Activated CD4-positive, alpha-beta T cell treated with anti-CD3 and anti-CD28 coated beads, Interleukin-2, amount 10 ng/mL, durations not matched to agents 24 days and 14 days (primary cell): ENCODE measurements at places on chromosomes 3 and 15. TPM values are rescaled to one million over a fixed set of nuclear protein-coding genes. Genes with fewer than 3 reads are reported as not detected.
A peak's percentile ranks its signal among the peaks of the same experiment; 100 is the strongest.

OXTR gene
- 0.70 and 0.78 TPM in 2 replicates for total RNA-seq

DPPA2 gene
- not detected in 2 replicates for total RNA-seq

SLC51A gene
- total RNA-seq: not detected in 2 replicates

PYGO1 gene
- total RNA-seq: not detected in 2 replicates

SCAANT1 gene
- total RNA-seq: not detected in 2 replicates

GOLGA6B gene
- total RNA-seq: not detected in 2 replicates

SLC24A5 gene
- not detected in 2 replicates for total RNA-seq

CCR2 gene
- total RNA-seq: 6.1 and 6.8 TPM in 2 replicates

BDH1 gene
- total RNA-seq: 124 and 133 TPM in 2 replicates

DCLK3 gene
- total RNA-seq: not detected in 2 replicates

DNA sequence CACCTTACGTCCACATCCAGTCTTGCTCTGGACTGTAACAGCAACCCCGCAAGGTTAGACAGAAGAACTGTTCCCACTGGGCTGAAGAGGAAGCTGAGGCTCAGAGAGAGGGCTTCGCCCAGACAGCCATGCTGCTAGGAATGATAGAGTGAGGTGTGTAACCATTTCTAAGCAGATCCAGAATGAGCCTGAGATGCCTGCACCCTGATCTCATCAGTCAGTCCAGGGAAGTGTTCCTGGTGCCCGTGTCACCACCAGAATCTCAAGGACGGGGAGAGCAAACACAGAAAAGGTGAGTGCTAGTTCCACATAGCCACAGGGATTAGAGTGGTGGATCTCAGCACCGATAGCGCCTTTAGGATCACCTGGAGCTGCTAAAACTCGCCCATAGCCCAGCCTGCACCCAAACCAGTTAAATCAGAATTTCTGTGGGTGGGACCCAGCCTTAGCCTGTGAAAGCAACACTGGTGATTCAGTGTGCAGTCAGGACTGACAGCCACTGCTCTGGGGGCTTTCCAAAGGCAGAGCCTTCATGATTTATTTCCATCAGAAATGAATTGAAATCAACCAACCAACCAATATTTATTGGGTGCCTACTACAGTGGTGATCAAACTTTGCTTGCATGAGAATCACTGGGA lies 12.3 kb downstream of the ISLR start:
- H3K4me3 ChIP-seq: no peak overlapping the region
- no peaks in the 10 kb centered on the region for H3K4me1 ChIP-seq
- no peaks in the 10 kb centered on the region for H3K27me3 ChIP-seq
- H3K36me3 ChIP-seq: no peaks in the 10 kb centered on the region
- H3K27ac ChIP-seq: no peak overlapping the region

GRCh38 chr3:60000311-60001105 lies 950.7 kb upstream of the CFAP20DC start:
- DNase-seq: no peak
- H3K27me3 ChIP-seq: no peaks in the 10 kb centered on the region
- H3K4me1 ChIP-seq: peaks cover 34% of the 10 kb centered on the region
- no peak overlapping the region for H3K27ac ChIP-seq

GRCh38 chr3:61438253-61439121 lies 122.9 kb upstream of the PTPRG start:
- H3K4me3 ChIP-seq: no peak overlapping the region
- no peak for DNase-seq
- H3K27ac ChIP-seq: no peak overlapping the region
- no peaks in the 10 kb centered on the region for H3K4me1 ChIP-seq
- no peaks in the 10 kb centered on the region for H3K27me3 ChIP-seq

DNA sequence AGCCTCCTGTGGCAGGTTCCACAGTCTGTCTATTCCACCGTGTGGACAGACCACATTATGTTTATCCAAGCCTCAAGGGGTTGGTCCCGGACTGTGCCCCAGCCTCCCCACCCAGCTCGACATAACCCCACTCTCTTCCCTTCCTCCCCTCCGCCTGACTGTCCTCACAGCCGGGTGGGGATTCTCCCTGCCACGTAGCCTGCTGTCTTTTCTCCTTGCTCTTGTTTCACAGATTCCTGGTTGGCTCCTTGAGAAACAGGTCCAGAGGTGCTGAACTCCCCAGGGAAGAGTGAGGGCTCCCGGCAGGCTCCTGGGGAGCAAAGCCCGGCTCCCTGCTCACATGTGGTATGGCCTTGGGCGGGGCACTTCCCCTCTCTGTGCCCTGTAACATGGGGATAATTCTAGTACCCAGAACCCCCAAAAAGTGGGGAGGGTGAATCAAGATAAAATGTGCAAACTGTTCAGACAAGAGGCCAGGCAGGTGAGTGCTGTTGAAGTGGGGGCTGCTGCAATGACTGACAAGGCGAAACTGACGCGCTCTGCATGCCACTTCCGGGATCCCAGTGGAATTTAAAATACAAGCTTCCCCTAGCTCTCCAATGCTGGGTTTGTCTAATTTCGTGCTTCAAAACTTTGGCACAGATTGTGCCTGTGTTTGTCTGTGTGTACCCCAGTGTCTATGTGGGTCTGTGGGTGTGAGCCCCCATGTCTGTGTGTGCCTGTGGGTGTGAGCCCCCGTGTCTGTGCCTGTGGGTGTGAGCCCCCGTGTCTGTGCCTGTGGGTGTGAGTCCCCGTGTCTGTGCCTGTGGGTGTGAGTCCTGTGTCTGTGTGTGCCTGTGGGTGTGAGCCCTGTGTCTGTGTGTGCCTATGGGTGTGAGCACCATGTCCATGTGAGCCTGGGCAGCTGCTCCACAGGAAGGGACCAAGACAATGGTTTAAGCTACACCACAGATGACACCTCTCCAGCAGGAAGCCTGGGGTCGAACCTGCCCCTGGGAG lies 160.6 kb upstream of the IQSEC1 start:
- peaks cover 23% of the 10 kb centered on the region for H3K4me1 ChIP-seq
- H3K4me3 ChIP-seq: peak overlapping the region; percentile 41
- H3K27ac ChIP-seq: peak overlapping the region; percentile 58
- H3K27me3 ChIP-seq: peaks cover 16% of the 10 kb centered on the region
- H3K36me3 ChIP-seq: no peaks in the 10 kb centered on the region

DNA sequence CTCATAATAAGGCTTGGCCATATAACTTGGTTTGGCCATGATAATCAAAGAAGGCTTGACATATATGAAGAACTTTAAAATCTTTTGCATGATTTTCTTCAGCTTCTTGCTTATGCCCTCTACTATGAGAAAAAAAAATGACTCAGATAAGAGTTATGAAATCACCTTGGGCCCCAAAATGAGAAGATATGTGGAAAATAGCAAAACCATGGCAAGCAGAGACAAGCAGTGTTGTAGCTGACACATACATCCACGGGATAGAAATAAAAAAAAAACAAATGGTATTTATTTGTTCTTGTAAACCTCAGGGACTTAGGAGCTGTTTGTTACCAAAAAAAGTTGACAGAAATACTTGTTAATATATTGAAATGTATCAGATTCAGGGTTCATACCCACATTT lies 614.8 kb upstream of the BCHE start:
- no peaks in the 10 kb centered on the region for H3K36me3 ChIP-seq
- H3K27ac ChIP-seq: no peak overlapping the region
- no peaks in the 10 kb centered on the region for H3K27me3 ChIP-seq
- H3K4me1 ChIP-seq: no peaks in the 10 kb centered on the region
- DNase-seq: no peak

DNA sequence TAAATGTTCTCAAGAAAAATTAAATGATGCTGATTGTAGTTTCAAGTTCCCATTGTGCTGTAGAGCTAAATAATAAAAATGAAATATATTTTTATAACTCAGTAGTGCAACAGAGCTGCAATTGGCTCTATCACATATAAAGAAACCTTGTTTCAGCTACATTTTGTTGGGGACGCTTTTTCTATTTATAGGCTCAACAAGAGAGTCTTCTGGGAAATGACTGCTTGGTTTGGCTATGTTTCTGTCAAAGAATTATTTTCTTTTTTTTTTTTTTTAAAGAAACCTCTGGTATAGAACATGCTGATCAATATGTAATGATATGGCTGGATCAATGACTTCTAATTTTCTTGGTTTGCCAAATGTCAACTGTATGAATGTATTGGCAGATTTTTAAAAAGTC lies 76.5 kb downstream of the OTOL1 start:
- no peaks in the 10 kb centered on the region for H3K36me3 ChIP-seq
- no peak overlapping the region for H3K27ac ChIP-seq
- no peak overlapping the region for H3K4me3 ChIP-seq

DNA sequence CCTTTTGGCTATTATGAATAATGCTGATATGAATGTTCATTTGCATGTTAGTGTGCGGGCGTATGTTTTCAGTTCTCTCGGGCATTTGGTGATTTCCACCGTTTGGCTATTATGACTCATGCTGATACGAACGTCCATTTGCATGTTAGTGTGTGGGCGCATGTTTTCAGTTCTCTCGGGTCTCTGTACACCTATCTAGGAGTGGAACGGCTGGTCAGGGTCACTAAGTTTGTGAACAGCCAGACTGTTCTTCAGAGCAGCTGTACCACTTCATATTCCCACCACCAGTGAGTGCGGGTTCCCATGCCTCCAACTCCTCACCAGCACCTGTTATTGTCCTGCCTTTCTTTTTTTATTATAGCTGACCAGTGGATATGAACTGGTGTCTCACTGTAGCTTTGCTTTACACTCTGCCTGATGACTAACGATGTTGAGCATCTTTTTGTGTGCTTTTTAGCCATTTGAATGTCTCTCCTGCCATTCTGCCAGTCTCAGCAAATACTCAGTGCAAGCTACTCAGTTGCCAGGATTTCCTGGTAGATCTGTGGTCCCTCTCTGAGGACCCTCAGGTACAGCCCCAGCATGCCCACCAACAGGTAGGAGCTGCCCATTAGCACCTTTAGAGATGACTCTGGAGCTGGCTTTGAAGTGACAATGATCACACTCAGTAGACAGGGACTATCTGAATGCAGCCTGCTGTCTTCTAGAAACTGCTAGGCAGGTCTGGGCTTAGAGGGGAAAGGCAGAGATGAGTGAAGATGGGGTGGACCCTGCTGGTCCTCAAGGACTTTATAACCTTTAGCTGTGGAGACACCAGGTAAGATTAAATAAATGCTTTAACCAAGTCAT lies 141.1 kb downstream of the XXYLT1 start:
- H3K4me3 ChIP-seq: peak overlapping the region; percentile 61
- H3K27ac ChIP-seq: peak overlapping the region; percentile 89
- peaks cover 22% of the 10 kb centered on the region for H3K4me1 ChIP-seq
- peaks cover 2% of the 10 kb centered on the region for H3K36me3 ChIP-seq

- no peak for DNase-seq
- H3K27ac ChIP-seq: no peak overlapping the region
- no peaks in the 10 kb centered on the region for H3K36me3 ChIP-seq
- no peak overlapping the region for H3K4me3 ChIP-seq
Observed at GRCh38 chr3:64651303-64651702, 36.5 kb downstream of the ADAMTS9 start.

DNA sequence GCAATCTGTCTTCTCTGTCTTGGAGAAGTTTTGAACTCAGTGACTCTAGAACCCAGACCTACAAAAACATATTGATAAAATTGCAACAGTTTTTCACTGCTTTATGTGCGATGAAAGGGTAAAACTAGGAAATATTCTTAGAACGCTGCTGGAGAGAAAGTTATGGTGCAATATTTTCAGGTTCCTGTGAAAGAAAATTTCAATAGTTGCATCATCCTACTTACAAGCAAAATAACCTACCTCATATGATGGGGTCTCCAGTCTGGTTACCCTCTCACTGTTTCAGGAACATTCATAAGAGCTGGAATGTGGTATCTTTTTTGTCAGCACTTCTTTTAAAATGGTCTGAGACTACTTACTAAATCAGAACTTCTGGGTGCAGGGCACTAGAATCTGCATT lies 27.1 kb downstream of the GATM start:
- H3K4me3 ChIP-seq: no peak overlapping the region
- H3K27me3 ChIP-seq: peaks cover 38% of the 10 kb centered on the region
- H3K36me3 ChIP-seq: no peaks in the 10 kb centered on the region

- no peak for DNase-seq
- H3K4me3 ChIP-seq: no peak overlapping the region
- peaks cover 4% of the 10 kb centered on the region for H3K27me3 ChIP-seq
- H3K36me3 ChIP-seq: no peaks in the 10 kb centered on the region
Observed at GRCh38 chr15:45443645-45444044, 65.3 kb upstream of the GATM start.

GRCh38 chr3:32593903-32594525 lies 23.4 kb upstream of the DYNC1LI1 start:
- no peaks in the 10 kb centered on the region for H3K36me3 ChIP-seq
- H3K4me3 ChIP-seq: no peak overlapping the region
- peaks cover 29% of the 10 kb centered on the region for H3K27me3 ChIP-seq
- no peaks in the 10 kb centered on the region for H3K4me1 ChIP-seq

- no peak for DNase-seq
- H3K4me3 ChIP-seq: no peak overlapping the region
- H3K36me3 ChIP-seq: peaks cover 60% of the 10 kb centered on the region
- H3K27ac ChIP-seq: no peak overlapping the region
- H3K27me3 ChIP-seq: no peaks in the 10 kb centered on the region
Observed at GRCh38 chr3:44782891-44783290, 21.3 kb downstream of the KIF15 start.

GRCh38 chr15:65833501-65834205 lies 35.6 kb upstream of the RAB11A start:
- no peaks in the 10 kb centered on the region for H3K36me3 ChIP-seq
- peak; percentile 64 for DNase-seq
- no peaks in the 10 kb centered on the region for H3K27me3 ChIP-seq
- peak overlapping the region; percentile 84 for H3K4me3 ChIP-seq
- H3K27ac ChIP-seq: peak overlapping the region; percentile 99

- H3K36me3 ChIP-seq: peaks cover 7% of the 10 kb centered on the region
- peaks cover 3% of the 10 kb centered on the region for H3K4me1 ChIP-seq
- no peaks in the 10 kb centered on the region for H3K27me3 ChIP-seq
- no peak overlapping the region for H3K27ac ChIP-seq
Observed at GRCh38 chr15:85752124-85752475, 42.6 kb downstream of the KLHL25 start.

GRCh38 chr15:57401546-57401945 lies 25.2 kb downstream of the CGNL1 start:
- no peak for DNase-seq
- no peak overlapping the region for H3K27ac ChIP-seq
- H3K4me3 ChIP-seq: no peak overlapping the region
- no peaks in the 10 kb centered on the region for H3K36me3 ChIP-seq
- no peaks in the 10 kb centered on the region for H3K4me1 ChIP-seq
- H3K27me3 ChIP-seq: peaks cover 8% of the 10 kb centered on the region

- H3K36me3 ChIP-seq: peaks cover 71% of the 10 kb centered on the region
- no peak overlapping the region for H3K4me3 ChIP-seq
- H3K27me3 ChIP-seq: no peaks in the 10 kb centered on the region
- H3K27ac ChIP-seq: no peak overlapping the region
- DNase-seq: no peak
Observed at GRCh38 chr3:127606981-127607595, 8.9 kb downstream of the MCM2 start.

GRCh38 chr15:78398076-78398825 lies 39.8 kb upstream of the IREB2 start:
- no peaks in the 10 kb centered on the region for H3K27me3 ChIP-seq
- DNase-seq: no peak
- H3K27ac ChIP-seq: no peak overlapping the region

DNA sequence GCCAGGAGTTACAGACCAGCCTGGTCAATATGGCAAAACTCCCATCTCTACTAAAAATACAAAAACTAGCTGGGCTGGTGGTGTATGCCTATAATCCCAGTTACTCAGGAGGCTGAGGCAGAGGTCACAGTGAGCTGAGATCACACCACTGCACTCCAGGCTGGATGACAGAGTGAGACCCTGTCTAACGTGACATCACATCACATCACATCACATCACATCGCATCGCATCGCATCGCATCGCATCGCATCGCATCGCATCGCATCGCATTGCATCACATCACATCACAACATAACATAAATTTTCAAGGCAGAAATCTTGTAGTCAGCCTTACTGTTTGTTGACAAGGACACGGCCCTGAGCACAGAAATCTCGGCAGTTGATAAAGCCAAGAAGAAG lies 44.4 kb downstream of the RBM6 start:
- no peaks in the 10 kb centered on the region for H3K4me1 ChIP-seq
- no peak overlapping the region for H3K27ac ChIP-seq
- DNase-seq: no peak
- H3K4me3 ChIP-seq: no peak overlapping the region
- peaks cover 22% of the 10 kb centered on the region for H3K36me3 ChIP-seq
